OCI-M1 (cell line): ENCODE measurements at places on chromosomes 4 and X.
A peak's percentile ranks its signal among the peaks of the same experiment; 100 is the strongest.

DNA sequence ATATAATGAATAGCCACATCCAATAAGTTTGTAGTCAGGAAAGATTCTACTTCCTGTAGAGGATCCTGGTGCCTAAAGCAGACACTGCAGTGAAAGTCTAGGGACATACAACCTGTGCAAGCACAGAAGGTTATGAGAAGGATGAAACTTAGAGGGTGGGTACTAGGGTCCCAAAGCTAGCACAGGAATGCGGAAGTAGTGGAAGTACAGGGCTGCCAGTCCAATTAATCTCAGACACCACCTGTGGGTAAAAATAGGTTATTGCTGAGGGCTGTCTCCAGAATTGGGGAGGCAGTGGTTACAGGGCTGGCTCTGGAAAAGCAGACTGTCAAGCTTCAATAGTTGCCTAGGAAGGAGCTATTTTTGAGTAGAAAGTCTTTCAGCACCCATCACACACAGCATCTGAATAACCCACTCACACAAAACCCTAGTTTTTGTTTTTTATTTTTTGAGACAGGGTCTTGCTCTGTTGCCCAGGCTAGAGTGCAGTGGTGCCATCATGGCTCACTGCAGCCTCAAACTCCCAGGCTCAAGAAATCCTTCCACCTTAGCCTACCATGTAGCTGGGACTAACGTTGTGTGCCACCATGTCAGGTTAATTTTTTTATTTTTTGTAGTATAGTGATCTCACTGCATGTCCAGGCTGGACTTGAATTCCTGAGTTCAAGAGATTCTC, 50.8 kb upstream of the ELF2 start:
- peak; percentile 82 for DNase-seq

DNA sequence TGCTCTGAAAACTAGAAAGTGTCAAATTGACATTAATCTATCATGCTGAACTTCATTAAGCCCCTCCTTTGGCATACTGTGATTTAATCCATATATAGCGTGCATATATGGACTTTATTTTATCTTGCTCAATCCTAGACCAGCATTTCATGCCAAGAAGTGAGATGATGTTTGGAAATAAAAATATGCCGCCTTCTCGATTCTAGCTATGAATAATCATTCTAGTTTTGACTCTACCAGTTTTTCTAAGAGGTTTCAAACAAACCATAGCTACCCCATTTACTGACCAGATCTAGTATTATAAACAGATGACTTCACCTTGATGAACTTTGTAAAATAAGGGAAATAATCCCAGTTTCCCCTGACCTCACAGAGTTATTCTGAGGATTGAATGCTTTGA, 95.0 kb downstream of the ARX start:
- no peak for DNase-seq

GRCh38 chr4:113773014-113773413, 11.5 kb upstream of the CAMK2D start:
- no peak for DNase-seq

DNA sequence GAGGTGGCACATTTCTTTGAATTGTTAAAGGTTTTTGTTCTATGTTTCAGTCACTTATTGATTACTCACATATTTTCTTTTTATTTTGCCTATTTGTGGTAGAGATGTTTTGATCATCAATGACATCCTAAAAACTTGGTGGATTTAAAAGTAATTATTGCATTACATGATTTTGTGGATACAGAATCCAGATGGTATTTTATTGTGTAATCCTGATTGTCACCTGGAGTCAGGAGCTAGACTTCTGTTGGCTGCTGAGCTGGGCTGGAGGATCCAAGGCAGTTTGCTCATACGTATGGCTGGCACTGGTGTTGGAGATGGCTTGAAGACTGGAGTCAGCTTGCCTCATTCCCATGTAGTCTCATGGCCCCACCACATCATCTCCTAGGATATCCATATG, 1009.6 kb upstream of the PCDH7 start:
- no peak for DNase-seq

GRCh38 chr4:26065833-26066232, 151.8 kb downstream of the SMIM20 start:
- DNase-seq: no peak

DNA sequence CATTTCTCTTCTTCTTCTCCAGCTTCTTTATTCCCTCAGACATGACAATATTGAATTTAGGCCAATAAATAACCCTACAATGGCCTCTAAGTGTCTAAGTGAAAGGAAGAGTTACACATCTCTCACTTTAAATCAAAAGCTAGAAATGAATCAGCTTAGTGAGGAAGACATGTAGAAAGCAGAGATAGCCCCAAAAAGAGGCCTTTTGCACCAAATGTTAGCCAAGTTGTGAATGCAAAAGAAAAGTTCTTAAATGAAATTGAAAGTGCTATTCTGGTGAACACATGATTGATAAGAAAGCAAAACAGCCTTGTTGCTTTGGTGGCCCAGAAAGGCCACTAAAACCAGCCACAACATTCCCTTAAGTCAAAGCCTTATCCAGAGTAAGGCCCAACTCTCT, 146.2 kb upstream of the HHIP start:
- DNase-seq: no peak

GRCh38 chr4:142705820-142706219, 140.3 kb downstream of the INPP4B start:
- DNase-seq: no peak

DNA sequence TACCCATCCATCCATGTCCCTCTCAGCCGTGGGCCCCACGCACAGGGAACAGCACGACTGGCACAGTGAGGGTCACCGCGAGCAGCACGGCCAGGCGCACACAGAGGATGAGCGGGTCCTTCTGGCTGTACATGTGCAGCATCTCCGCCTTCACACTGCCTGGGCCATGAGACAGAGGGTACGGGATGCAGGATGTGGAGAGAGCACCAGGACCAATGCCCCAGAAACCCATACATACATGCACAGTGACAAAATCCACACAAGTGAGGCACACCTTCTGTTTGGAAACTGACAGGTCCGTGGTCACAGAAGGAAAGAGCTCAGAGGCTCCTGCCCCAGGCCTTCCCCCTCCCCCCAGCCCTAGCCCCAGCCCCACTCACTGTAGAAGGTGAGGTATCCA, 9.5 kb downstream of the SLC38A5 start:
- DNase-seq: no peak

GRCh38 chr4:168028568-168028967, 63.8 kb upstream of the ANXA10 start:
- DNase-seq: peak; percentile 23

- DNase-seq: no peak
Measured at GRCh38 chr4:140816806-140817510, 60.8 kb upstream of the TBC1D9 start.

GRCh38 chrX:23756165-23756564, 13.1 kb upstream of the ACOT9 start:
- DNase-seq: peak; percentile 85

DNA sequence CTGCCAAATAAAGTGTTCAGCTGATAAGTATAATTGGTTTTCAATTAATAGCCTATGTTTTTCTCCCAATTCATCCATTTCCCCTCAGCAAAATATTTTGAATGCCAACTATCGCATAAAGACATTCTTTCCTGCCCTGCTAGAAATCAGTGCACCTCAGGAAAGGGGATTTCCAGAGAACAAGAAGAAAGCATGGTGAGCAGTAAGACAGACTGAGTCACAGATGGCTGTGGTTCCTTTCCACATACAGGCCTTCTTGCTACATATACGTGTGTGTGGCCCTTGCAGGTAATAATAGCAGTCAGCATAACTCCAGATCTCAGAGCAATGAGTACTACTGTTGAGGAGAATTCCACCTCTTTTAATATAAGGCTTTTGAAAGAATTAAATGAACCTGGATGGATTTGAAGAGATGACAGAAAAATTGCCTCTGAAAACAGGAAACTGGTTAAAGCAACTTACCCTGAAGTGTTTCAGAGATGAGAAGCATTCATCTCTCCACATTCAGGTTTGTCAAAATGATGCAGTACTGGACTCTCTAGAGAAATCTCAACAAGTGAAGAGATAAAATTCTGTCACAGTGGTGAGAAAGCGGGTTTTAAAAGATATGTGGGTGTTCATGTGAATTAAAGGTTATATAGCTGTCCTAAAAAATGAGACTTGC, 13.6 kb downstream of the GASK1B start:
- DNase-seq: no peak

GRCh38 chr4:169071747-169072146, 61.7 kb upstream of the CBR4 start:
- DNase-seq: no peak

DNA sequence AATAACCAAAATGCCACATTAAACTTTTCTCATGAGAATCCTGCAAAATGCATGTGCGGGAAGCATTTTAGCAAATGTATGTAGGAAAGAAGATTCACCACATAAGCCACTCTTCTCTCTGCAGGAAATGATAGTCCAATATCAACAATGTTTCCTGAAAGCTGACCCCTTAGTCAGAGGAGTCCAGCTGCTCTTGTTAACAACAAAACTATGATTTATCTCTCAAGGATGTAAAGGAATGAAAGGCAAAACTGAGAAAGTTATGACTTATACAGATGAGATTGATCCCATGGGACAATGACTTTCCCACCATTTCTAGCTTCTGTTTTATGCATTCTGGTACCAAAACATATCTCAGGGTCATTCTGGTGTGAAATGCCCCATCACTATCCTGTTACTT, 125.0 kb upstream of the EDNRA start:
- DNase-seq: no peak

DNA sequence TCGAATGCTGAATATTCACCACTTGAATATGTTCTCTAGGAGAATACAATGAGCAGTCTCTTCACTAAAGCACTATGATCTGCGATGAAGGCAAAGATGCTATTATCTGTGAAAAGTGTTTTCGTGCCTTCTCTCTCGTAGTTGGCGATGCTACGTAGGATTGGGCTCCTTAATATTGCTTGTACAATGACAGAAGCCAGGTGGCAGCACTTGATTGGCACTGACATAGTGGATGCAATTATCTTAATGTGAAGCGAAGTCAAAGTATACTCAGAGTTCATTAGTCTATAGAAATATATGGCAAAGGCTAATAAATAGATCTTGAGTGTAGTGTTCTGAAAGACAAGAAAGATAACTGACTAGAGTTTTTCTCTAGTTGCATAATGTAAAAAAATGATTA, 1135.7 kb upstream of the AGA start:
- DNase-seq: peak; percentile 26

GRCh38 chr4:15675356-15675755, 6.3 kb upstream of the FAM200B start:
- DNase-seq: peak; percentile 36

DNA sequence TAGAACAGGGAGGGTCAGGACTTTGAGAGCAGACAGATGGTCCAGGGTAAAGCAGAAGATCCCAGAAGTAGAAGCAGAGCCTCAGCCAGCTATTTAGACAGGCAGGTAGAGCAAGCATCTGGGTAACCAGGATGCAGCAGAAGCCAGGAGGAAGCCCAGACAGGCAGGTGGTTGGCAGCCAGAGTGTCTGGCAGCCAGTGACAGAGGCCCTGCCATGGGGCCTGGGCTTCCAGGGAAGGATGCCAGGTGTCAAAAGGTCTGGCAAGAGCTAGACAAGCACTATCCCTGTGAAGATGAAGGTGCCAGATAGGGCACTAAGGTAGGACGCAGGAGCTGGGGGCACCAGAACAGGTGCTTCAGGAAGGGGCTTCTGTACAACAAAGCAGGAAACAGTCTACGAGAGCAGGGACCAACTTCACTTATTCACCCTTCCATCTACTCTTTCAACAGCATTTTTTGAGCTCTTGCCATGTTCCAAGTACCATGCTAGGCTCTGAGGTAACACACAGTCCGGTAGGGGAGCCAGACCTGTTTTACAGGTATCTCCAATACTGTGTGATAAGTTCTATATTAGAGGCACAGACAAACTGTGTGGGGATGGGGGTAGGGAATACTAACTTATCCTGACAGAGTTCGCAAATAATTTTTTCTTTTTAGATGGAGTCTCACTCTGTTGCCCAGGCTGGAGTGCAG, 38.1 kb upstream of the GJB1 start:
- DNase-seq: no peak

DNA sequence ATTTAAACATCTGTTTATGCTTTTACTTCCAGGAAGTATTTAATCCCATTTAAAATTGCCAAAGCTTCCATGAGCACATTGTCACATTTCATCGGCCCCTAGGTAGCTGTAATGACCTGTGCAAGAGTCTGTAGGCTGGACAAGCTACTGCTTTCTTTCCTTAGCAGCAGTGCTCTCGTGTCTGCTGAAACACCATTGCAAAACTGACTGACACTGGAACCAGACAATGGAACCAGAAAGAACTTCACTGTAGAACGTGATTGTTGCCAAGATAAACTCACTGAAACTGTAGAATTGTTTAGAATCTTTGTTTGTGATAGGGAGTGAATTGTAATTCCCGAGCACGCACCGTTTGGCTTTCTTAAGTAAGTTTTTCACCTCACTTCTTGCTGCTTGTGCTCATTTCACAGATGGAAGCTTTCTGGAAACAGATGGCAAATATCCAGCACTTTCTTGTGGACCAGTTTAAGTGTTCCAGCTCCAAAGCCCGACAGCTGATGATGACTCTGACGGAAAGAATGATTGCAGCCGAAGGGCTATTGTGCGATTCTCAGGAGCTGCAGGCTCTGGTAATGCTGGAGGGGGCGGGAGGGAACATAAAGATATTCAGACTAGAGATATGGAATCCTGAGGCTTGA, 36.9 kb downstream of the EVC start:
- no peak for DNase-seq

DNA sequence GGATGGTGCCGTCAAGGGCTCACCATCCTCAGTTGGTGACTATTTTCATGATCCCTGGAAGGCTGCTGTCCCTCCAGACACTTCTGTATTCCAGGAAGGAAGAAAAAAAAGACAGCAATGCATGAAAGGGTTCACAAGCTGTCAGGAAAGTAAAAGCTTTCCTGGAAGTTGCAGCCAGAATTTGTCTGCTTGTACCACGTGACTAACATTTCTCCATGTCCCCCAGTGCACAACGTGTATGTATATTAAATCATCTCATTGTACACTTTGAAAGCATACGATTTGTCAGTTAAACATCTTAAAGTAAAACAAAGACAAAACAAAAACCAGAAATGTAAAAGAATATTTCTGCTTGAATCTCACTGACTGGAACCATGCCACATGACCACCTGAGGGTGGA, 127.4 kb upstream of the CLNK start:
- no peak for DNase-seq

- DNase-seq: no peak
Measured at GRCh38 chr4:12932203-12932788, 551.8 kb downstream of the RAB28 start.

GRCh38 chrX:45083314-45083713, 117.4 kb downstream of the DIPK2B start:
- DNase-seq: peak; percentile 10

DNA sequence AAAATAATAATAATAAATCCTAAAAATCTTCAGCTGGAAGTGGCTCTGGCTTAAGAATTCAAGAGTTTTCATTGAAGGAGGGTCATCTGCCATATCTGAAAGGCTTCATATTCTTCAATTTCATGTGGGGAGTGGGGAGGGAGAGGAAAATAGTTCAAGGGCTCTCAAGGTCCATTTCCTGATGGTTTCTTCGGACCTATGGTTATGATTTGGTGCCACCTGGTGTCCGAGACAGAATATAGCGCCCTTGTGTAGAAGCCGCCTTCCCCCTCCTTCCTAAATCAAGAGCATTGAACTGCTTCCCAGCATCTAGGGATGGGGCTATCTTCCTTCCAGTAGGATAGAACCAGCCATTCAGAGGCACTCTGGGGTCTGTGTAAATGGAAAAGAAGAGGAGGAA, 34.3 kb downstream of the NLGN3 start:
- DNase-seq: peak; percentile 80
